CD4-positive, alpha-beta T cell (primary cell): ENCODE measurements at places on chromosomes 3 and 15.

- no peaks in the 10 kb centered on the region for H3K27me3 ChIP-seq
- H3K27ac ChIP-seq = no peak overlapping the region
- no peak for DNase-seq
- peaks cover 56% of the 10 kb centered on the region for H3K36me3 ChIP-seq
- H3K4me3 ChIP-seq = no peak overlapping the region
- H3K4me1 ChIP-seq = no peaks in the 10 kb centered on the region
Observed at GRCh38 chr3:183490653-183491052, 62.2 kb upstream of the MCF2L2 start.

GRCh38 chr15:89226359-89227221 lies 5.2 kb upstream of the RLBP1 start:
- DNase-seq = no peak
- no peaks in the 10 kb centered on the region for H3K4me1 ChIP-seq
- H3K27ac ChIP-seq = no peak overlapping the region
- H3K36me3 ChIP-seq = no peaks in the 10 kb centered on the region
- no peaks in the 10 kb centered on the region for H3K27me3 ChIP-seq

DNA sequence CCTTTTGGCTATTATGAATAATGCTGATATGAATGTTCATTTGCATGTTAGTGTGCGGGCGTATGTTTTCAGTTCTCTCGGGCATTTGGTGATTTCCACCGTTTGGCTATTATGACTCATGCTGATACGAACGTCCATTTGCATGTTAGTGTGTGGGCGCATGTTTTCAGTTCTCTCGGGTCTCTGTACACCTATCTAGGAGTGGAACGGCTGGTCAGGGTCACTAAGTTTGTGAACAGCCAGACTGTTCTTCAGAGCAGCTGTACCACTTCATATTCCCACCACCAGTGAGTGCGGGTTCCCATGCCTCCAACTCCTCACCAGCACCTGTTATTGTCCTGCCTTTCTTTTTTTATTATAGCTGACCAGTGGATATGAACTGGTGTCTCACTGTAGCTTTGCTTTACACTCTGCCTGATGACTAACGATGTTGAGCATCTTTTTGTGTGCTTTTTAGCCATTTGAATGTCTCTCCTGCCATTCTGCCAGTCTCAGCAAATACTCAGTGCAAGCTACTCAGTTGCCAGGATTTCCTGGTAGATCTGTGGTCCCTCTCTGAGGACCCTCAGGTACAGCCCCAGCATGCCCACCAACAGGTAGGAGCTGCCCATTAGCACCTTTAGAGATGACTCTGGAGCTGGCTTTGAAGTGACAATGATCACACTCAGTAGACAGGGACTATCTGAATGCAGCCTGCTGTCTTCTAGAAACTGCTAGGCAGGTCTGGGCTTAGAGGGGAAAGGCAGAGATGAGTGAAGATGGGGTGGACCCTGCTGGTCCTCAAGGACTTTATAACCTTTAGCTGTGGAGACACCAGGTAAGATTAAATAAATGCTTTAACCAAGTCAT lies 141.1 kb downstream of the XXYLT1 start:
- peak overlapping the region; percentile 30 for H3K4me3 ChIP-seq
- H3K27me3 ChIP-seq = no peaks in the 10 kb centered on the region
- no peak overlapping the region for H3K27ac ChIP-seq
- H3K4me1 ChIP-seq = peaks cover 26% of the 10 kb centered on the region
- no peak for DNase-seq

DNA sequence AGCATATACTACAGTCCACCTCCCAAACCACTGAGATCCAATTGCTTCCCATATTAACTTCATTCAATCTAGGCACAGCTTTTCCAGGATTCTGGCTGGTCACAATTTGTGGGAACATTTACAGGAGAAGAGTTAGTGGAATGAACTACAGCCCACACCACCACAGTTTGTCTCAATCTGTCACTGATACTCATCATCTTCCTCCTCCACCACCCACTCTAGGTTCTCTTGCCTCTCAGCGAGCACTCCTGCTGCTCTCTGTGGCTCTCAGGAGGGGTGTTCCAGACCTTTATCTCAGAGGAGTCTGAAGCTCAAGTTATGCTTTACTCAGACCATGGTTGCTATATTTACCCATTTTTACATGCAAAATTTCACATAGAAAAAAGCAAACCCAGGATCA lies 25.9 kb upstream of the PLA2G4D start:
- no peak for DNase-seq
- no peak overlapping the region for H3K4me3 ChIP-seq
- no peaks in the 10 kb centered on the region for H3K36me3 ChIP-seq
- H3K4me1 ChIP-seq = no peaks in the 10 kb centered on the region
- no peaks in the 10 kb centered on the region for H3K27me3 ChIP-seq
- H3K27ac ChIP-seq = no peak overlapping the region

DNA sequence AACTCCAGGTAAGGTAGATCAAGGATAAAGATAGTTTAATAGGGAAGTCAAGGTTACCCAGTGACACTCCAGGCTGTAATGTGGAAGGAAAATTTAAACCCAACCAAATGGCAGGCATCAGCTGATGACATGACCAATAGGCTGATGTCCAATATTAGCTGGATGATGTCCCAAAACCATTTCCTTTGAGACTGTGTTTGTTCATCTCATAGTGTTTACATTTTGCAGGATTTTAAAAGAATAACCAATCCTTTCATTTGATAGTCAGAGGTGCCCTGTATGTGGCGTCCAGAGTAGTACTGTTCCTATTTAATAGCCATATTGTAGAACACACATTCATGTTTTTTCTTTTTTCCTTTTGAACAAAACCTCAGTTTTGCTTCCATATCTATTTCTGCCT lies 23.3 kb upstream of the TMEM158 start:
- no peak for DNase-seq
- no peaks in the 10 kb centered on the region for H3K27me3 ChIP-seq
- no peak overlapping the region for H3K27ac ChIP-seq
- no peak overlapping the region for H3K4me3 ChIP-seq
- H3K4me1 ChIP-seq = no peaks in the 10 kb centered on the region

DNA sequence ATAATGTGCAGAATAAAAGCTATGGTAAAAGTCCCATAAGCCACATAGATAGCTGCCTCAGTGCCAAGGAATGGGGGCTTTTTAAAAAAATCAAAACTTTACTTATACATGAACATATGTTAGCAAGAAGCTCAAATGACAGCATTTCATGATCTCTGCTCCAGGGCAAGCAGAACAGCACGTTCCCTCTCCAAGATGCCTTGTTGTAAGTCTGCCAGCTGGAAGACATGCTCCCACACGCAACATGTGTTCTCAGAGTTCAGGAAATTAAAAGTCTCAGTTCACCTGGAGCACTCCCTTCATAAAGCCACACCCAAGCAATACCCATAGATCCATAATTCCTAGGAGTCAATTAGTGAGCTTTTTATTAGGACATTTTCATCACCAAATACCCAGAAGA lies 52.2 kb downstream of the ABI3BP start:
- no peak overlapping the region for H3K4me3 ChIP-seq
- no peaks in the 10 kb centered on the region for H3K36me3 ChIP-seq
- H3K27me3 ChIP-seq = no peaks in the 10 kb centered on the region

DNA sequence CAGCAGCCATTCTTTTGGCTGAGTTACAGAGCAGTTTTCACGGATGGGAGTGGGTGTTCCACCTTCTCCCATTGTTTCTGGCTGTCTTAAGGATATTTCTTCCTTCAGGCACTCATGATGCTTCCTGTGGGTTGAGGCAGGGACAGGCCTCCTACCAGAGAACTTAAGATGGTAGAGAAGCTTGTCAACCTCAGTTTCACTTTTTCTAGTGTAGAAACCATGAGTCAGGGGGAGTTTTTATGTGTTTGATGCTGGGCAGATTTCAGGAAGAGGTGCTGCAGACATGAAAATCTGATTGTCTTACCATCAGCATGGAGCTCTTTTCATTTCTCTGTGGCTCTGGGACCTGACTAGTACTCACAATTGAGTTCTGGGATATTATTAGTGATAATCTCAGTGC lies 48.7 kb upstream of the VEPH1 start:
- DNase-seq = no peak
- no peaks in the 10 kb centered on the region for H3K4me1 ChIP-seq
- no peak overlapping the region for H3K27ac ChIP-seq
- no peaks in the 10 kb centered on the region for H3K27me3 ChIP-seq

GRCh38 chr15:38564557-38565286 lies at the start of gene RASGRP1:
RASGRP1 (minus strand) TSS chr15:38564814; CDS start chr15:38564628, 186 bp downstream.
- H3K27ac ChIP-seq = peak within 1 kb of the TSS; percentile 93
- peak within 1 kb of the TSS; percentile 95 for H3K4me3 ChIP-seq
- H3K36me3 ChIP-seq = peaks cover 16% of the 10 kb centered on the region
- peak; percentile 83 for DNase-seq
- no peaks in the 10 kb centered on the region for H3K27me3 ChIP-seq

- peaks cover 73% of the 10 kb centered on the region for H3K4me1 ChIP-seq
- no peaks in the 10 kb centered on the region for H3K27me3 ChIP-seq
- H3K27ac ChIP-seq = peak overlapping the region; percentile 82
- no peak for DNase-seq
Observed at GRCh38 chr3:49410846-49411534, 786 bp downstream of the RHOA start.

GRCh38 chr3:72582211-72582878 lies 265.9 kb downstream of the SHQ1 start:
- no peaks in the 10 kb centered on the region for H3K36me3 ChIP-seq
- no peak overlapping the region for H3K4me3 ChIP-seq
- no peaks in the 10 kb centered on the region for H3K4me1 ChIP-seq
- no peaks in the 10 kb centered on the region for H3K27me3 ChIP-seq

GRCh38 chr3:185820973-185821758 lies 3.7 kb downstream of the IGF2BP2 start:
- H3K4me1 ChIP-seq = peaks cover 24% of the 10 kb centered on the region
- H3K4me3 ChIP-seq = no peak overlapping the region
- no peaks in the 10 kb centered on the region for H3K36me3 ChIP-seq
- no peak overlapping the region for H3K27ac ChIP-seq
